Cerebellar cortex (tissue), 1 donor: ENCODE measurements at places on chromosomes 6 and 20.

- DNase-seq: no peak
Measured at GRCh38 chr20:6055981-6056569, 2.2 kb upstream of the LRRN4 start.

DNA sequence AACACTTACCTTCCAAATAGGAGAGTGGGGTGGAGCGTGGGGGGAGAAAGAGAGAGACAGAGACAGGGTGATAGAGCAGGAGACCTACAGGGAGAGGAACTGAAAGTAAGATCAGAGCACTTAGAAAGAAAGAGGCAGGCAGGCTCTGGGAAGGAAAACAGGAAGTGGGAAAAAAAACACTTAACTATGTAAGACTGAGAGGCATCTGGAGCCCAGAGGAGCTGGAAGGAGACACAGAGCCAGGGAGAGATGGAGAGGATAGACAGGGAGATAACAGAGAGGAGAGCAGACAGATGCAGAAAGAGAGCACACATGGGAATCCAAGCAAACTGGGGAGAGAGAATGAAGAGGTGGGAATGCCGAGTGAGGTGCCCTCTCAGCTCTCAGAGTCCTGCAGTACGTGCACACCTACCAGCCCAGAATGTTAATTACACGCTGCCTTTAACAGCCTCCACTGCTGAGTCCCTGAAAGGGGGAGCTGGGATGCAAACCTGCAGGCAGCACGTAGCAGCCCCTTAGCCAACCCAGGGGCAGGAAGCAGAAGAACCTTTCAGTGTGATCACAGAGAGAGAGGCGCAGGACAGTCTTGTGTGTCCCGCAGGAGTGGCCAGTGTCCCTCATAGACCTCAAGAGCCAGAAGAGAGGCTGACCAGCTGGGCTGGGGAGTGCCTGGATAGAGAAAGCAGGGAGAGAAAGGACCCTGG is 132.7 kb upstream of the LRFN2 start:
- no peak for DNase-seq

GRCh38 chr6:138971601-138972000 is 16.5 kb downstream of the REPS1 start:
- peak; percentile 34 for DNase-seq

- DNase-seq: no peak
Measured at GRCh38 chr20:21074605-21075336, 31.4 kb downstream of the LINC00237 start.

DNA sequence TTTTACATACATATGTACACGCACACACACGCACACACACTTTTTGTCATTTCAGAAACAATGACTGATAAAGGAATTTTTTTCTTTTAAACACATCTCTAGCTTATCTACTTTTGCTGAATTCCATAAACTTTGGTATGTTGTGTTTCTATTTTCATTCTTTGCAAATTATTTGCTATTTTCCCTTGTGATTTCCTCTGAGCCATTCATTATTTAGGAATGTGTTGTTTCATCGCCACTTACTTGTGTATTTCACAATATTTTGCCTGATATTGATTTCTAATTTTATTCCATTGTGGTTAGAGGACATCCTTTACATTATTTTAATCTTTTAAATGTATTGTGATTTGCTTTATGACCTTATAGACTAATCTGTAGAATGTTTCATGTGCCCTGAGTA is 23.6 kb upstream of the OR2J2 start:
- no peak for DNase-seq

- no peak for DNase-seq
Measured at GRCh38 chr20:62511915-62512610, 36.3 kb upstream of the GATA5 start.

DNA sequence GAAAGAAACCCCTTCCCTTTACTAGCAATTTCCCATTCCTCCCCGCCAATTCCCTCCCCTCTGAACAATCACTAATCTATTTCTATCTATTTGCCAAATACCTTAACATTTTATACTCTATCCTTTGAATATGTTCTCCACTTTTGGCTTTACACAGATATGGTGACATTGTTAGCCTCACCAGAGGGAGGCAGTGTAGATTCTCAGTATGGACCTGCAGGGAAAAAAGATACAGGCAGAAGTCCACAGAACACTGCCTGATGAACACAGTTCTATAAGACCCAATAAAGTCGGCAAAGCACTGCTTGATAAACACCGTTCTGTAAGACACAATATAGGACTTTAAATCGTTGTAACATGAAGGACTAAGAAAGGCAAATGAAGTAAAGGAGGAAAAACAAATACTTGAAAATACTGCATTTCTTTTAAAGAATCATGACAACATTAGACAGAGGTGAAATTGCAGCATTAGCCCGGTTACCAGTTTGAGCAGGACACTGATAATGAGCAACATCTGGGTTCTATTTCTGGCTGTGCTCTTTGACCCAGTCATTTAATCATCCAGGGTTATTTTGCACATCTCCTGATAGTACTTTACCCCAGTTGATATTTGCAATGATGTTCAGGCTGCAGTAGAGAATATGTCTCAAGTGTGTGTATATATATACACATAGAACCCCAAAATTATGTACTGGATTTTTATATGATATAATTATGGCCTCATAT is 296.8 kb downstream of the UTRN start:
- DNase-seq: peak; percentile 18

- DNase-seq: no peak
Measured at GRCh38 chr20:10781526-10781925, 107.7 kb upstream of the JAG1 start.

DNA sequence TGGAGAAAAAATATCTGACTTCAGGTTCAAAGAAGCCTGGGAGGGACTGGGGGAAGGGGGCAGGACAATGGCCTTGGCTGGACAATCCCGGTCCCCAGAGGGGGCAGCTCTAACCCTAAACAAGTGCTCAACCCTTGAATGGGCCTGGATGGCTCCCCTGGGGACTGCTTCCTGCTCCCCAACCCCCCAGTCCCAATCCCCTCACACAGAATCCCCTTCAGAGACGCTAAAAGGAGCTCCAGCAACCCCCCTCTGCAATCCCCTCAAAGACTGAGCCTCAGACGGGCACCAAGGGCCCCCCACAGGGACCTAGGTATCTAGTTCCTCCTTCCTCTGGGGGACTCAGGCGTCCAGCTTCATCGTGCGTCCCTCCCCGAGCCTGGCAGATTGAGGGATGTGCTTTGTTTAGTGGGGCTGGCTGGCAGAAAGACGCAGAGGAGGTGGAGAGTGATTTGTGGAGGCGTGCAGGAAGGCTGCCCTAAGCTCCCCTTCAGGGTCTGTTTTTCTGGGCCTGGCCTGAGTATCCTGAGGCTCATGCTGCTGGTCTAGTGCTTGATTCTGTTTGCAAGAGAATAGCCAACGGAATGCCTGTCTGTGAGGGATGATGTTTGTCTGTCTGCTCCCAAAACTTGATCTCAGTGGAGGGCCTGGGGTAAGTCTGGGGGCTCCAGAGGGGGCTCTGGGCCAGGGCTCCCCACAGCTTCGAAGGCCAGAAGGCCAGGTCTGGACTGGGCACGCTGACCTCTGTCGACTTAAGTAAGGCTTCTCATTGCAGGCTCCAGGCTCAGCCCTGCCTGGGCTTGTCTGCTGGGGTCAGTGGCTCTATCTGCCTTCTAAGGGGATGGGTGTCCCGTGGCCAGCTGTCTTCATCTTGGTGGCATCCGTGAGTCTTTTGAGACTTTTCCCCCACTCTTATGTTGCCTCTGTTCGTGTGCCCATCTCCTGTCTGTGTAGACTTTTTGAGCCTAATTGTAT is 1.7 kb upstream of the POU5F1 start:
- no peak for DNase-seq

- no peak for DNase-seq
Measured at GRCh38 chr6:54085541-54085940, 25.7 kb upstream of the MLIP start.

GRCh38 chr20:39394461-39394860 is 432.3 kb downstream of the DHX35 start:
- DNase-seq: no peak

GRCh38 chr20:36872852-36873251 is 3.1 kb upstream of the TLDC2 start:
- DNase-seq: no peak

DNA sequence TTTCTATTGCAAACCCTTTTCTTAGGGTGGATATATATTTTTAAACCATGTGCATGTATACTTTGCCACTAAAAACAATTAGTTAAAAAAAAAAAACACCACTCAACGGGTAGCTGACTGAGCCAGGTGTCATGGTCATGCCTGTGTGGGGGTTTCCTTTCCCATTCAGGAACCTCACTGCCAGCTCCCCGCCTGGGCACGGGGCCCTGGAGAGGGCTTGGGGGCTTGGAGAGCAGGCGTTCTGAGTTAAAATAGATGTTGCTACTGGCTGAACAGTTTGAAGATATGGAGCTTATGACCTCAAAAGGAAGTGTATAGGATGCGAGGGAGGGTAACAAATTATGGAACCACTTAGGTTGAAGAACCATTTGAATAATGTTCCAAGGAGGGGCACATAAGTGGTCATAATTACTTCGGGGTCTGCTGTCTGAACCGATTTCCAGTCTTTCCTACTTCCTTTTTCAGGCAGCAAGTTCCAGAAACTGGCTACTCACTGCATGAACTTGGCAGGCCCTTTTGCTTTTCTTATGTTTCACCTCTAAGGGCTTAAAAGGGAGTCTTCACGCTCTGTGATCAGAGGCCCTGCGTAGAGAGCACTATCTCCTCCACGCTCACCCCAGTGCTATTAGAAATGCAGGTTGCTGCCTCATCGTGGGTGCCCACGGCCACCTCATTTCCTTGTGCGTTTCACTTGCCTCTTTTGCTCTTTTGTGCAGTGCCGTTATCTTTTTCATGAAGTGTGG is 9.9 kb downstream of the STX16 start:
- no peak for DNase-seq

DNA sequence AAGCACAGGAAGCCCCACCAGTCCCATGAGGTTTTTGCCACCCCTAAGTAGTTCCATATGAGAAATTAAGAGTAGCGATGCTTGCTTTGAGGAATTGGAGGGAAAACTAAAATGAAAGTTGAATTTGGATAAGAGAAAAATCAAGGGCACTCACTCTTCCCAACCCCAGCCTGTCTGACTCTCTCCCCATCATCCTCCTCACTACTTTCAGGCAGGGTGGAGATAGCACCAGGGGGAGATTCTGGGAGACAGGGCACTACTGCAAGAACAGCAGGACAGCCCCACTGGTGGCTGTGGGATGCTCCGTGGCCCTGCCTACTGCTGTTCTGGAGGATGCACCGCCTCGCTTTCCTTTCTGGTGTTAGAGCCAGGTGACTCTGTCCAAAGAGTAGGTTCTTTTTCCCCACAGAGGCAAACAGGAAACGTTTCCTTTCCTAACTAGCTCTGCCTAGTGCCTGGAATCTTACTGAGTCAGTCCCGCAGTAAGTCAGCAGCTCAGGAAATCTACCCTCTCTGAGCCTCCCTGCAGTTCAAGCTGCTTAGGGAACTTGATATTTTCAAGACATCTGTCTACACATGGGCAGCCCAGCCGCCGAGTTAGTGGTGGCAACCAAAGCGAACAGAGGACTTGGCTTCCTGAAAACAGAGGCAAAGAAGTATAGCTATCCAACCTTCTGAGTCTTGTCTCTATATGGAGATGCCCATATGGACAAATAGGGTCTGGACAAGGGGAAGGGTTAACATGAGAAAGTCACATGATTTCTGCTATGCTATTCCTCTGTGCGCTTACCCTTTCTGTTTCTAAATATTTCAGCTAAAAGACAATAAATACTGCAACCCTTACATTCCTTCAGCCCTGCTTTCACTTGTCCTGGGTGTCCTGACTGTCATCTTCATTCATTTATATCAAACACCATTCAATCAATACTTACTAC is 11.4 kb downstream of the HLA-E start:
- no peak for DNase-seq

DNA sequence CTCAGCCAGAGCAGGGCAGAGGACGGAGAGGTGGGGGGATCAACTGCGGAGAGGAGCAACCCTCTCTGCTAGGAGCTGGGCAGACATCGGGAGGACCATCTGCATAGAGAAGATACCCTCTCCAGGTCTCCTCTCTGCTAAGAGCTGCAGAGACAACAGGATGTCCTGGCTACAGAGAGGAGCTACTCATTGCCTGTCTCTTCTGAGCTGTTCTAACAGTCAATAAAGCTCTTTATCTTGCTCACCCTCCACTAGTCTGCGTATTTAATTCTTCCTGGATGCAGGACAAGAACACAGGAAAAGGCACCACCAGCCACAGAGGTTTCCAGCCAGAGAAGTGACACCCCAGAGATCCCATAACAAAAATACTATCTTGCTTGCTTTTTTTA is 871.1 kb upstream of the GJE1 start:
- no peak for DNase-seq

DNA sequence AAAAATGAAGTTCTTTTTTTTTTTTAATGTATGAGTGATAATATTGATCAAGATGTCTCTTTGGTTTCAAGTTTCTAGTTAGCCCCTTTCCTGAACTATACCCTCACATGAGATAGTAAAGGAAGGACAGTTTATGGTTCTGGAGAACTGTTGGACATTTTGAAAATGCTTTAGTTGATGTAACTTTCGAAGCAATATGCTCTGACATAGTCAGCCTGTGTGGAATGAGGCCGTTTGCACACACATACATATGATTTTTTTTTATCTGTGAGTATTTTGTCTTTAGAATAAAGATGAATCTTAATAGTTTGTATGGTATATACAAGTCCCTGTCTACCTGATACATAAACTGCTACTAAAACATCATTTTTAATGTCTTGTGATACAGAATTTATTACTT is 177.0 kb downstream of the ARID1B start:
- no peak for DNase-seq

GRCh38 chr6:11607383-11607782 is 69.8 kb downstream of the TMEM170B start:
- no peak for DNase-seq

- no peak for DNase-seq
Measured at GRCh38 chr20:57662456-57663240, 42.4 kb upstream of the ZBP1 start.

GRCh38 chr6:110617057-110617456 is 140.6 kb upstream of the SLC22A16 start:
- no peak for DNase-seq

GRCh38 chr6:3398165-3398562 is 58.7 kb downstream of the SLC22A23 start:
- DNase-seq: no peak

DNA sequence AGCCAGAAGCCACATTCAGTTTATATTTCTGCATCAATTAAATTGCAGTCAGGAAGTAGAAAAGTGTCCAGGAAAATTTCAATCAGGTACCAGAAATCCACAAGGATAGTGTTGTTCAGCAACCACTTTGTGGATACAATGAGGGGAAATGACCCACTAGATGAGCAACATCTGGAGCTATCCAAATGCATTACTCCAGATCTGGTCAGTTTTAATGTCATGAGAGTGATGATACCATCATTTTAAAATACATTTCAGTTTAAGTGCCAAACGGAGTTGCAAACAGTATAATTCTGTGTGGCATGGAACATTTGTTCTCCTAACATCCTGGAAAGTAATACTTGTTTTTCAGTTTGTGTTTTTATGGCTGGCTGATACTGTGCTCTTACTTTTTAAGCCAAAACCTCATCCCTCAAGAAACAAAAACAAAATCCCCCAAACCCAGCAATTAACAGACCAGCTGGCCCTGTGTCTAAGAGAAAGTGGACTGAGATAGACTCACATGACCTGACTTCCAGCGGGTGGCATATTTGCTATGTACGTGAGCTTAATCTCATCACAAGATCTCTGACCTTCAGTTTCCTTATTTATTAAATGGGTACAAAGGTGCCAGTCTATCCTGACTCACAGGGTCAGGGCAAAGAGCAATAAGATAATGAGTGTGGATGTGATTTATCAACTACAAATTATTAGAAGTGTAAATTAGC is 58.8 kb upstream of the CNKSR3 start:
- no peak for DNase-seq

- DNase-seq: no peak
Measured at GRCh38 chr6:136609873-136610706, 59.9 kb upstream of the MAP7 start.
